Activated CD4-positive, alpha-beta T cell treated with anti-CD3 and anti-CD28 coated beads for 24 hours (primary cell): ENCODE measurements at places on chromosomes 4 and X.

DNA sequence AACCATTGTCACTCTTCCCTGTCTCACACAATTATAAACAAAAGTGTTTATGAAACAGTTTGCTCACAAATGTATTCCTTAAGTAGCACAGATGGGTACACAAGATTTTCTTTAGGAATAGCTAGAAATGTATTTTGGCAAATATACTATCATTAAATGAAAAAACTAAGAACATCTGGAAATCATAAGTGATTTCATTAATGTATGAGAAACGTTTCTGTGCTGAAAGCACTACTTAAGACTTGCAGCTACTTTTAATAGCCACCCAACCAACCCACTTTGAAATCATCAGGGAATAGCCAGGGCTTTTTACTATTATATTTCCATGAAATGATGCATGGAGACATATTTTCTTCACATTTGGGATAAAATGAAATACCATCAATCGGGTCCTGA lies 62.3 kb upstream of the NAP1L5 start:
- no peak for DNase-seq

DNA sequence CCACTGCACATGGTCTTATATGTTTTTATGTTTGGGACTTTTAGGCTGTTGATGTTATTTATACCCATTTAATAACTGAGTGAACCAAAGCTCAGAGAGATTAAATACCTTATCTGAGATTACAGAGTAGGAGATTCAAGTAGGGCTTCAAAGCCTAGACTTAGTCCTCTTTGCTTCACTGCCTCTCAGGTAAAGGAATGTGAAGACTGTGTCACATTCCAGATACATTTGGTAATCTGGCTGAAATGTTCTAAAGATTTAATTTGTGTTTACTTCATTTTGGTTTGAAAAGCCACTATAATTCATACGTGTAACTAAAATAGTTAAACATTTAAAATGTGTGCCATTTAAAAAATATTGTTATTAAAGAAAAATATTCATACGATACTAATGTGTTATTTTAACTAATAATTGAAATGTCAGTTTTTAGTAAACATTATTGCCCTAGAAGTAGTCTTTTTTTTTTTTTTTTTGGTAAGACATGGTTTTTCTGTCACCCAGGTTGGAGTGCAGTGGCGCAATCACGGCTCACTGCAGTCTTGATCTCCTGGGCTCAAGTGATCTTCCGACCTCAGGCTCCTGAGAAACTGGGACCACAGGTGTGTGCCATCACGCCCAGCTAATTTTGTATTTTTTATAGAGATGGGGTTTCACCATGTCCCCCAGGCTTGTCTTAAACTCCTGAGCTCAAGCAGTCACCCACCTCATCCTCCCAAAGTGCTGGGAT lies 54.3 kb downstream of the WWC2 start:
- no peak for DNase-seq

DNA sequence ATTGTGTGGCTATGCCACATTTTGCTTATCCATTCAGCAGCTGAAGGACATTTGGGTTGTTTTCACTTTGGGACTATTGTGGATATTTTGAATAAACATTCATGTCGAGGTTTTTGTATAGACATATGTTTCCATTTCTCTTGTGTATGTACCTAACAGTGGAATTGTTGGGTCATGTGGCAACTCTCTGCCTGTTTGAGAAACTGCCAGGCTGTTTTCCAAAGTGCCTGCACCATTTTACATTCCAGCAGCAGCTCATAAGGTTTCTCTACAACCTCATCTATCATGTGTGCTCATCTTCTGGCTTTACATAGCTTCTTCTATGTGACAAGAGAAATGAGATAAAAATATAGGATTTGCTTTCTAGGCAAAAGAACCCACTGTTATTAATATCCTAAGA lies 29.5 kb upstream of the TSPAN5 start:
- no peak for DNase-seq

DNA sequence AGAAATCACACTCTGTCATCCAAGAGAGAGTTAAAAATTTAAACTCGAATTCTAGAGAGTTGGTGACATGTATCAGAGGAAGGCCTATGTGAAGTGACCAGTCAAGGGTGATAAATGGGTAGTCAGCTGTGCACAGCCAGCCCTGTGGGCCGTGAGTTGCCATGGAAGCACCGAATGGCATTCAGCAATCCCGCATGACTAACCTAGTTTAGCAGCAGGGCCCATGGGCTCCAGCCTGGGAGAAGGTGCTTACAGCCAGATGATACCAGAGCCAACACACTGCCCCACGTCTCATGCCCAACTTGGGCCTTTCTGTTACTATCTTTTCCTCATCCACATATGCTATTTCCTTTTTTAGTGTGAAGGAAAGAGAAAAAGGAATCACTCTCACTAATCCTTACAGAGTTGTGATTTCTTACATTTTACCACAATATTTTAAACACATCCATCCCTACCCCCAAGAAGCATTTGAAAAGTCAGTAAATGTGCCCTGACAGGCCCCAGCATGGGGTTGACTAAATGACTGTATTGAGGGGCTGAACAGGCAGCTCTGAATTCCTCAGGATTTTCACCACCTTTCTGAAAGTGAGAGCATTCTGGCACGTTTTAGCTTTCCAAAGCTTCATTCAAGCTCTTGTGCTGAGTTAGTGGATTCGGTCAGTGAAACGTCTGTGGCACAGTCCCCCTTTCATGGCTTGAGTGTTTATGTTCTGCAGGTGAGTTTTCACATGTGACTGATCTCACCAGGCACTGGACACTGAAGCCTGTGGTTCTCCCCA lies 104.2 kb downstream of the AFF1 start:
- DNase-seq, result no peak

DNA sequence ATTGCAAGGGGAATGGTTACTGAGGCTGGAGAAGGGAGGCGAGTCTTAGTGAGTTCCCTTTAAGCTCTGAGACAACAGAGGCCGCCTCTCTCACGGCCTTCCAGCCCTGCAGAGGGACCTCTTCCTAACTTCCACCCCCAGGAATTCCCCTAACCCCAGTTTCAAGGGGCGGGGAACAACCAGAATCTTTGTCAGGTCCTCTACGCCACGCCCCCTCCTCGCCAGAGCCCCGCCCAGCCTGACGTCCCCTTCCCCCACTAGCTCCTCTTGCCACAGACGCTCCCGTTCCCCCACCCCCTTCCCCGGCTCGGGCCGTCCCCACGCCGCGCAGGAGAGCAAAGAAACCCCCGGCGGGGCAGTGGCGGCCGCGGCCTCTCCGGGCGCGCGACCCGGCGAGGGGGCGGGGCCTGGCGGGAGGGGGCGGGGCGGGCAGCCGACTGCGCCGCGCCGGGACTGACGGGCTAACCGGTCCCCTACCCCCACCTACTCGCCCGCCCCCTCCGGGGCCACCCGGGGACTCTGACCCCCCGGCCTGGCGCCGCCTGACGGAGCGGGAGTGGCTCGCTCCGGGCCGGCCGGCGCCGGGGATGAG lies 12.3 kb upstream of the TMEM156 start:
- DNase-seq, result peak; percentile 97

GRCh38 chr4:96675896-96676295 lies 836.0 kb downstream of the PDHA2 start:
- no peak for DNase-seq
